ENCODE measurements at places on chromosomes 2 and 18.

DNA sequence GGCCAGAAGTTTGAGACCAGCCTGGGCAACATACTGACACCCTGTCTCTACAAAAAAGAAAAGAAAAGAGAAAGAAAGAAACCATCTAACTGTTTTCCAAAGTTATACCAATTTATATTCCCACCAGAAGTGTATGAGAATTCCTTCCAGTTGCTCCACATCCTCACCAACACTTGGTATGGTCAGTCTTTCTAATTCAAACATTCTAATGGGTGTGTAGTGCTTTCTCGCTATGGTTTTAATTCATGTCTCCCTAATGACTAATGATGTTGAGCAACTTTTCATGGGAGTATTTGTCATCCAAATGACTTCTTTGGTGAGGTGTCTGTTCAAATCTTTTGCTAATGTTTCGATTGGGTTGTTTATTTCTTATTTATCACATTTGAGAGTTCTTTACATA, 10.5 kb upstream of the B3GNT7 start:
- no peak for DNase-seq

GRCh38 chr18:57586251-57587049, at the start of gene FECH:
Gene FECH, minus strand, starts transcription at chr18:57586702. Its CDS starts 82 bp downstream, at chr18:57586620.
- DNase-seq: peak; percentile 88

DNA sequence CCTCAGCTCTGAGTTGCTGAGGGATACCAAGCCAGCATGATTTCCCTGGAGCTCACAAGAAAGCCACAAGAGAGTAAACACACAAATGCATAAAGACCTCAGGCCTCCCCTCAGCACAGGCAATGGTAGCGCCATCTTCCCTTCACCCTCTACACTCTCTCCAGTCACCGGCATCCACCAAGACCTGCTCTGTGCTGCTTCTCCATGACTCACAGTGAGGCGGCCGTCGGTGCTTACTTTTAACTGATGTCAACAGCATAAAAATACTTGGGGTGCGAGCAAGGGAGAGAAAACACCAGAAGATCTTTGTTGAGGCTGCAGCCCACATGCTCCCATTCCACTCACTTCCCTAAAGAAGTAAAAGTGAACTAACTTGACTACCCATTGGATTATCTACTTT, 46.7 kb downstream of the L3MBTL4 start:
- no peak for DNase-seq

GRCh38 chr18:23302511-23302850, 150.6 kb upstream of the RIOK3 start:
- DNase-seq: no peak

- DNase-seq: no peak
Measured at GRCh38 chr2:71484354-71484753, 31.0 kb downstream of the DYSF start.

DNA sequence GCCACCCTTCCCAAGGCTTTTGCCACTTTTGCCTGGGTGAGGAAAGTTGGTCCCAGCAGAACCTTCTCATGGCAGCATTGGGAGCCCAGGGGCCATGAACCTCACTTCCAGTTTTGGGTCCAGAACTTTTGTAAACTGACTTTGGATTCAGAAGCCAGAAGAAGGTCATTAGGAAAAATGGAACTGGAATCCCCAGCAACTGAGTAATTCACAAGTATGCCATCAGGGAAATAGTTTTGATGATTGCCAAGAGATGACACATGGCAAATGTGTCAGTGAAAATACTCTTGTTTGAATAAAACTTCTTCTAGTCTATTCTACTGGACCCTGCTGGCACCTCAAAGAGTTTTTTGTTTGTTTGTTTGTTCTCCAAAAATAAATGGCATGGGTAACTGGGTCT, 203.7 kb downstream of the SETBP1 start:
- DNase-seq: no peak

GRCh38 chr2:54569745-54570301, 113.7 kb downstream of the SPTBN1 start:
- no peak for DNase-seq

- no peak for DNase-seq
Measured at GRCh38 chr2:235347691-235348090, 146.2 kb upstream of the AGAP1 start.

All from T47D (cell line).